Activated T-helper 1 cell treated with anti-CD3 and anti-CD28 coated beads, Interleukin-12 subunit alpha, Interleukin-12 subunit beta, Interleukin-2, Interleukin-4 antibody, amounts not matched to agents 30 ng/mL and 10 ng/mL and 1 ng/mL, durations not matched to agents 14 hours and 24 hours and 36 hours (primary cell): ENCODE measurements at places on chromosomes 4 and X. TPM values are rescaled to one million over a fixed set of nuclear protein-coding genes. Genes with fewer than 3 reads are reported as not detected.

GRCh38 chrX:110284159-110284558 lies 33.7 kb downstream of the AMMECR1 start:
- no peaks in the 10 kb centered on the region for H3K27me3 ChIP-seq
- no peak overlapping the region for H3K4me3 ChIP-seq

GRCh38 chr4:76513482-76513881 lies 78.5 kb downstream of the SHROOM3 start:
- no peak for DNase-seq
- H3K27me3 ChIP-seq = peaks cover 6% of the 10 kb centered on the region
- H3K4me1 ChIP-seq = no peaks in the 10 kb centered on the region
- no peaks in the 10 kb centered on the region for H3K36me3 ChIP-seq

DNA sequence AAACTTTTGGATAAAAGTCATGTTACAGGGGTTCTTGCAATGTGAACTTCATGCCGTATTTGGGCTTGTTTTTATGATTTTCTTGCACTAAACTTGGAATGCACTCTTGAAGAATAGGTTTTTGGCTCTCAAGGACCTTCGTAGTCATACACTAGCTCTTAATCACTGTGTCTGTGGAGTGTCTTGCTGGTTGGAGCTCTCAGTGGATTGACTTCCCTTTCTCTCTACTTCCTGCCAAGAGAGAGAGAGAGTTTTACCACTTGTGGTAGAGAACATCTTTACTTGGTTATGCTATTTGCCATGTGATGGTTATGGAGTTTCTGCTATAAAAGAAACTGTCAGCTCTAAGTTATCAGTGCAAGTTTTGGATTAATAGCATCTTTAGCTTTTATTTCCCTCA lies 112.4 kb downstream of the BMPR1B start:
- H3K4me3 ChIP-seq = no peak overlapping the region
- H3K27ac ChIP-seq = no peak overlapping the region
- H3K27me3 ChIP-seq = no peaks in the 10 kb centered on the region

DNA sequence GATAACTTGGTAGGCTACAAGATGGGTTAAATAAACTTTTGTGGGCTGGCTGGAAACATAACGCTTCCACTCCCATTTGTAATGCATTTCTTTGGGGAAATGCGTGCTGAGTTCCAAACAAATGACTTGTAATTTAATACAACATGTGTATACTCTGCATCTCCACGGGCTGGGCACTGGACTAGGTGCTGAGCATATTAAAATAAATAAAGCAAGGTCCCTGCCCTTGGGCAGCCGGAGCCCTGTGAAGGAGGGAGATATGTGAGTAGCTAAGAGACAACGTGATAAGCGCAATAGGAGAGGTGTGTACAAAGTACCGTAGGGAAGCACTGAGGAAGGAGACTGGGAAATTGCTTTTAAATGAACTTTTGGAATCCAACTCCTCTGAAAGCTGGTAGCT lies 147.2 kb upstream of the RBPJ start:
- H3K36me3 ChIP-seq = no peaks in the 10 kb centered on the region
- H3K4me1 ChIP-seq = peaks cover 44% of the 10 kb centered on the region
- DNase-seq = no peak

GRCh38 chr4:85368932-85369331 lies 106.0 kb upstream of the ARHGAP24 start:
- no peaks in the 10 kb centered on the region for H3K36me3 ChIP-seq
- no peaks in the 10 kb centered on the region for H3K4me1 ChIP-seq
- no peak overlapping the region for H3K4me3 ChIP-seq
- DNase-seq = no peak

LANCL3 gene
- total RNA-seq = 0.29 and 0.49 TPM in 2 replicates

- H3K27me3 ChIP-seq = peaks cover 4% of the 10 kb centered on the region
- peak within 1 kb of the TSS; percentile 89 for H3K4me3 ChIP-seq
- peak within 1 kb of the TSS; percentile 88 for H3K27ac ChIP-seq
- peaks cover 12% of the 10 kb centered on the region for H3K4me1 ChIP-seq
- peak; percentile 44 for DNase-seq
These were observed at the start of gene NUDT11 for GRCh38 chrX:51496501-51497291. Gene NUDT11, minus strand, starts transcription at chrX:51496592. Its CDS starts 148 bp downstream, at chrX:51496444.

RHOXF2 gene
- total RNA-seq = not detected in 2 replicates

DCUN1D4 gene
- 29.7 and 40.7 TPM in 2 replicates for total RNA-seq

DNA sequence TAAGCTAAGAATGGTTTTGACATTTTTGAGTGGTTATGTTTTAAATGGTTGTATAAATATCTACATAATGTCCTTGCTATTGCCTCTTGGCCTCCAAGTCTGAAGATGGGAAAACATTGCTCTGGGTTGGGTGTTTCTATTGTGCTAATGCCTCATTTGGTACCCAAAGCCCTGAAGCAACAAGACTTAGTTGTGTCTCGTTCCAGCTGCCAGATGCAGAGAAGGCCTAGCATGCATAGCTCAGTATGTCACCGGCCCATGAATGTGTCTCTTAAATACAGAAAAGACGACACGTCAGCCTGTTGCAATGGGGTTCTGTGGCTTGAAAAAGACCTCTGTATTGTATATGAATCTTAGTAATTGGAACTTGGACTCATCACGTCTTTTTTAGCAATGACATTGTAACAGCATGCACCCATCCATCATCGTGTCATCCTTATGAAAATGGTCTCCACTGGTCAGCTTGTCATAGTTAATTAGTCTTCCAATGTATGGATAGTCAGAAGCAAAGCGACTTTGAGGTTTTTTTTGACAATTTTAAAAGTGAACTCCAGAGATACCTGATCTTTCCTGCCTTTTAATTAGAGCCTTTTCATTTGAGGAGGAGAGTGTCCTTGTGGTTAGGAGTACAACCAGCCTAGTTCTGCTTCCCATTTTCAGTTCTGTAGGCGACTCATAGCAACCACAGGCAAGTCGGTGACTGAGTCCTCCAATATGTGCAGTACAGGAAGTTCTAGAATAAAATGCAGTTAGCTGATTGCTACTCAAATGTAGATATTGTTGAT lies 126.4 kb upstream of the GATB start:
- no peaks in the 10 kb centered on the region for H3K36me3 ChIP-seq
- no peak overlapping the region for H3K27ac ChIP-seq
- peaks cover 21% of the 10 kb centered on the region for H3K4me1 ChIP-seq
- DNase-seq = no peak
- H3K4me3 ChIP-seq = no peak overlapping the region

DNA sequence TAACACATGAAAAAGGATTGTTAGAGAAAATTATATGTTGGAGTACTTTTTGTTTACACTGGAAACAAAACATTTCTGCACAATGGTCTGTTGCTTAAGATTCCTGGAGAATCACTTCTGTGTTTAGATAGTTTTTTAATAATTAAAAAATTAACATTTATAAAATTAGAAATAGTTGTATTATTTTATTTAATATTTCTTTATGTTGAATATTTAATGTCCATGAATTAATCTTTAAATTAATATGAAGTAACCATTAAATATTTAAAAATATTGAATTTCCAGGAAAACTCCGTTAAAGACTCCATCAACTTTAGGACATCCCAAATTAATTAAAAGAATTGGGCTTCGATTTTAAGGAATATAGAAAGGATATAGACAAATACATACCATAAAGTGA lies 797.1 kb upstream of the GALNTL6 start:
- no peak overlapping the region for H3K4me3 ChIP-seq
- H3K36me3 ChIP-seq = no peaks in the 10 kb centered on the region
- no peaks in the 10 kb centered on the region for H3K4me1 ChIP-seq
- no peaks in the 10 kb centered on the region for H3K27me3 ChIP-seq
- H3K27ac ChIP-seq = no peak overlapping the region

DNA sequence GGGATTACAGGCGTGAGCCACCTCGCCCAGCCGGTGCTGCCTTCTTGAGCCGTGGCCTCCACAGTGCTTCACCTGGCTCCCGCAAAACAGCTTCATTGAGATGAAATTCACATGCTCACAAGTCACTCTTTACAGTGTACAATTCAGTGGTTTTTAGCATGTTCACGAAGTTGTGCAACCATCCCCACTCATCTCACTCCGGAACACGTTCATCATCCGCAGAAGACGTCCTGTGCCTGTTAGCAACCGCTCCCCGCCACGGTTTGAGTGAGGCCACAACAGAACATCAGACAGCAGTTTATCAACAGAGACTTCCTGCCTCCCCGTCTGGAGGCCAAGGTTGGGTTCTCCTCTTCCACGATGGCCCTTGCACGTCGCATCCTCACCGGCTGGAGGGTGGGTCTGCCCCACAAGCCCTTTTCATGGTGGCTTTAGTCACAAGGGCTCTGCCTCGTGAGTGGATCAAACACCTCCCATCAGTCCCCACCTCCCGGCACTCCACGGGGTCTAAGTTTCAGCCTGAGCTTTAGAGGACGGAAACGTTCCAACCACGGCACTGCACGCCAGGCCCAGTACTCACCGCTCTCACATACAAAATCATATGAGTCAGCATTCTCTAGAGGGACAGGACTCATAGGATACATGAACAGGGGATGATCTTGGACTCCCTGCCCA lies 29.6 kb upstream of the SPON2 start:
- peaks cover 41% of the 10 kb centered on the region for H3K4me1 ChIP-seq
- H3K27me3 ChIP-seq = no peaks in the 10 kb centered on the region
- H3K36me3 ChIP-seq = peaks cover 12% of the 10 kb centered on the region
- DNase-seq = peak; percentile 84

ZMAT1 gene
- 0.62 and 0.83 TPM in 2 replicates for total RNA-seq

DNA sequence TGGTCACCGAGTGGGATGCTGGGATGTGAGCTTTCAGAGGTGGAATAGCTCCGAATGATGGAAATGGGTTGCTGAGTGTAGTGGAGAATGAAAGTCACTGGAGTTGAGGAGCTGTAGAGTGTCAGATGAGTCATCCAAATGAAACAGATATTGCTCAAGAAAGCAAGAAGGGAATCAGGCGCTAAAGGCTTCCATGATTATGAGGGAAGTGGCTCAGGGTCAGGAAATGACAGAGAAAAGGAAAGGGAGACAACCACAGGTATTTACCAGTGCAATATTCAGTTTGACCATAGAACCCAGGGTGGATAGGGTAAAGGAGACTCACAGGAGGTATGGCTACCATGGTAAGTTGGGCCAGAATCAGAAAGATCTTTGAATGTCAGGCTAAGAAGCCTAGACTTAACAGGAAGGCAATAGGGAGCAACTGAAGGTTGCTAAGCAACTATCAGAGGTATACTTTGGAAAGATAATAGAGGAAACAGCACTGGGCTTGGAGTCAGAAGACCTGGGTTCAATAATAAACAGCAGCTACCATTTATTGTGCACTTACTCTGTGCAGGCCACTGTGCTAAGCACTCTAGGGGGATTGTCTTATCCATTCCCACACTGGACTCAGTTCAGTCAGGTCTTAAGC lies 11.7 kb downstream of the LAS1L start:
- no peak overlapping the region for H3K4me3 ChIP-seq
- no peaks in the 10 kb centered on the region for H3K27me3 ChIP-seq
- H3K27ac ChIP-seq = no peak overlapping the region
- no peaks in the 10 kb centered on the region for H3K4me1 ChIP-seq
- peaks cover 37% of the 10 kb centered on the region for H3K36me3 ChIP-seq

DNA sequence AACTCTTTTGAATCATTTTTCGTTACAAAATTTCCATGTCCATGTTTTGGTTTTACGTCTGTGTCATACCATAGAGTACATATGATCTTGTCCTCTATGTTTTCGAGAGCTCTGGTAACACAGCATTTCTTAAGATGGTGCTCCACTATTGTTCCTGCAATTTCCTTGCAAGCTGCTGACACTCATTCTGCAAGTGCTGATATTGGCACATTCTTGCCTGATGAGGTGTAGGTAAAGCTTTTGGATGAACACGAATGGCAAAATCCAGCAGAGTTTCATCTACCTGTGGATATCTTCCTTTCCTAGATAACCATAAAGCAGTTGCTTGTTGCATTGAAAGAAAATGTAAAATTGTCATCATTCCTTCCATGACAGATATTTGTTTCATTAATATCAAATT lies 41.3 kb downstream of the MAGEB17 start:
- H3K36me3 ChIP-seq = no peaks in the 10 kb centered on the region
- no peaks in the 10 kb centered on the region for H3K4me1 ChIP-seq
- H3K27ac ChIP-seq = no peak overlapping the region
- H3K4me3 ChIP-seq = no peak overlapping the region
- no peak for DNase-seq

GRCh38 chrX:149762696-149763614 lies 10.9 kb upstream of the HSFX1 start:
- H3K4me3 ChIP-seq = no peak overlapping the region
- peaks cover 9% of the 10 kb centered on the region for H3K27me3 ChIP-seq
- no peak overlapping the region for H3K27ac ChIP-seq
- no peak for DNase-seq

USP17L24 gene
- total RNA-seq = not detected in 2 replicates

GRCh38 chr4:157992038-157992705 lies 180.7 kb downstream of the GASK1B start:
- no peak overlapping the region for H3K4me3 ChIP-seq
- no peak for DNase-seq
- H3K4me1 ChIP-seq = no peaks in the 10 kb centered on the region
- no peaks in the 10 kb centered on the region for H3K27me3 ChIP-seq
- H3K36me3 ChIP-seq = no peaks in the 10 kb centered on the region

DNA sequence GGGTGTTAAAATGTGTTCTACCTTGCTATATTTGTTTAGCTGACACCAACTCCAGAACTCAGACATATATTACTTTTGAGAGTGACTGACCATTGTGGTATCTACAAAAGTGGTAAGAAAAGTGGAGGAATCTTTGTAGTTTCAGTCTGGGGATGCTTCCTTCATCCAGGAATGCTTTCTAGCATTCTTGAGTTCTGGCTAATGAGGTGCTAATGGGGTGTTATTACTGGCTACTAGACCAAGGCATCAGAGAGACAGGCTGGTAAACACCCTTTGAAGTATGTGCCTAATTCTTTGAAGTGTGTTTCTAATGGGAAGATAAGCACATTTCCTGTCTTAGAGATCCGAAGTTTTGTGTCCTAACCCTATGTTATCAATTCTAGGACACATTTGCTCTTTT lies 310.4 kb downstream of the SPRY1 start:
- H3K4me3 ChIP-seq = no peak overlapping the region
- H3K27me3 ChIP-seq = no peaks in the 10 kb centered on the region
- no peak for DNase-seq
- H3K36me3 ChIP-seq = no peaks in the 10 kb centered on the region
- no peaks in the 10 kb centered on the region for H3K4me1 ChIP-seq

GRCh38 chrX:97402333-97402732 lies 518.6 kb downstream of the RPA4 start:
- H3K4me1 ChIP-seq = peaks cover 48% of the 10 kb centered on the region
- DNase-seq = no peak
- H3K27me3 ChIP-seq = no peaks in the 10 kb centered on the region
- H3K27ac ChIP-seq = peak overlapping the region; percentile 29

DNA sequence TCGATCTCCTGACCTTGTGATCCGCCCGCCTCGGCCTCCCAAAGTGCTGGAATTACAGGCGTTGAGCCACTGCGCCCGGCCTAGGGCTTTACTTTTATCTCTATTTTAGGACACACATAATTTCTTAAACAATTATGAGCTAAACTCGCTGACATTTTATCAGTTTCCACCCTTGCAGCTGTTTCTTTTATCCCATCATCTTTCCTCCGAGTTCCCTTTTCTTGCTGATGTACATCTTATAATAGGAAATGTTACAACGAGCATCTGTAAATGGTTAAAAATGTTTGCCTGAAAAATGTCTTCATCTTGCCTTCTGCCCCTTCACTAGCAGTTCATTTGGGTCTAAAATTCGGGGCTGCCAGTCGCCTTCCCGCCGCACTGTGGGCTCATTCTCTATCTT lies 41.2 kb downstream of the ZFYVE28 start:
- no peaks in the 10 kb centered on the region for H3K4me1 ChIP-seq
- peaks cover 3% of the 10 kb centered on the region for H3K27me3 ChIP-seq
- no peak overlapping the region for H3K4me3 ChIP-seq
- H3K36me3 ChIP-seq = no peaks in the 10 kb centered on the region
- H3K27ac ChIP-seq = no peak overlapping the region

- H3K27ac ChIP-seq = no peak overlapping the region
- DNase-seq = no peak
- H3K27me3 ChIP-seq = no peaks in the 10 kb centered on the region
These were observed 44.1 kb downstream of the TEC start for GRCh38 chr4:48225368-48226141.
